ENCODE measurements at places on chromosomes 7 and 10.

- DNase-seq: no peak
Measured at GRCh38 chr10:58807629-58808022, 295.0 kb downstream of the BICC1 start.

DNA sequence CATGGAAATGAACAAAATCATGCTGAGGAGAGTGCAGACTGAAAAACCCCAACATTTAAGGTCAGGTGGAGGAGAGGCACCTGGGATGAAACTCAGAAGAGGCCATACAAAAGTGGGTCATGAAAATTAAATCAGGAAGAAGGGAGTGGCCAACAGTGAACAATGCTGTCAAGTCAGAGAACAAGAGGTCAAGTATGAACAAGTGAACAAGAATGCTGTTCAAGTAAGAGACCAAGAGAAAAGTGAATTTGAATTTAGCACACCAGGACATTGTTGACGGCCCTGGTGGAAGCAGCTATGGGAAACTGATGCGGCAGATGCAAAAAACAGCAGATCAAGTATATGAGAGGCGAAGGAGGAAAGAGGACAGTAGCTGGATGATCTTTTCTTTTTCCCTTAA is 7.9 kb downstream of the CEP41 start:
- DNase-seq: no peak

- DNase-seq: no peak
Measured at GRCh38 chr10:124450012-124450782, at the start of gene NKX1-2. Gene NKX1-2, minus strand, starts transcription at chr10:124450035. Its CDS starts 92 bp downstream, at chr10:124449943.

DNA sequence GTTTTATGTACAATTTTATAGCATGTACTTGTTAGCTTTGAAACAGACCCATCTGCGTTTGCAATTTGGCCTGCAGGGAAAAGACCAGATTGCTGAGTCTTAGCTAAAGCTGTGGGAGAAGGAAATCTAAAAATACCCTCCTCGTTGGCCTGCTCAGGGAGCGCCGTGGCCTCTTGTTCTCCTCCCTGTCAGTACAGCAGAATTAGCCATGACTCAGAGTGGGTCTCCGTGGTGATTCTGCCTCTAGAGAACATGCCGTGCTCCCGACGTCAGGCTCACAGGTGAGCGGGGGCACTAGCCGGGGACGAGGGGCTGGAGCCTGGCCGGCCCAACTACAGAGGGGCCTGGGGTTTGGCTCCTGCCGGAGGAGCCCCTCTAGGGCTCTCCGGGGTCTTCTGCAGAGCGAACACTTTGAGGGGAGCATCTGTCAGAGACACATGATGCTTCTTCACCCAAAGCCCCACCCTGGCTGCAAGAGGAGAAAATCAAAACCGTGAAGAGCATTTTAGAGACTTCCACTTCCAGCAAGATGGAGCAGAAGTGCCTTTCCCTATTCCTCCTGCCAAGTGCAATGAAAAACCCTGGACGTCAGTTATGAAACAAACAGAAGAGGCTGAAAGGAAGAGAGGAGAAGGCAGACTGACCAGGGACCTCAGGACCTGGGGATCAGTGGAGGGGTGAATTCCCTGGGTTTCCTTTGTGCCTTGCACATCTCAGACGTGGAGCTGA is 98.9 kb downstream of the LHPP start:
- no peak for DNase-seq

DNA sequence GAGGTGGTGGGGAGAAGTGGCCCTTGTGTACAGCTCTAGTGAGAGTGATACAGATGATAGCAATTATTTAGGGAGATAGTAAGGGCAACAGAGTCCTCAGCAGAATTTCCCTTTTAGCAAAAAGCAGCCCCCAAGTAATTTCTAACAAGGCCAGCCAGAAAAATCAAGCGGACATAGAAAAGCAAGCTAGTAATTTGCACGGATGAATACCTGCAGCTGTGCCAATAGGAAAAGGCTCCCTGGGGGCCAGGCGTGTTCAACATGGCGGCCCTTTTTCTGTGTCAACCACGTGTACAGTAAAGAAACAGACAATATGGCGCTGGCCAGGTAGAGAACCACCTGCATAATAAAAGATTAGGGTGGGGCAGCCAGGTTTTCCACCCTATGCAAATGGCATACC is 7.4 kb downstream of the MCM10 start:
- DNase-seq: peak; percentile 44

DNA sequence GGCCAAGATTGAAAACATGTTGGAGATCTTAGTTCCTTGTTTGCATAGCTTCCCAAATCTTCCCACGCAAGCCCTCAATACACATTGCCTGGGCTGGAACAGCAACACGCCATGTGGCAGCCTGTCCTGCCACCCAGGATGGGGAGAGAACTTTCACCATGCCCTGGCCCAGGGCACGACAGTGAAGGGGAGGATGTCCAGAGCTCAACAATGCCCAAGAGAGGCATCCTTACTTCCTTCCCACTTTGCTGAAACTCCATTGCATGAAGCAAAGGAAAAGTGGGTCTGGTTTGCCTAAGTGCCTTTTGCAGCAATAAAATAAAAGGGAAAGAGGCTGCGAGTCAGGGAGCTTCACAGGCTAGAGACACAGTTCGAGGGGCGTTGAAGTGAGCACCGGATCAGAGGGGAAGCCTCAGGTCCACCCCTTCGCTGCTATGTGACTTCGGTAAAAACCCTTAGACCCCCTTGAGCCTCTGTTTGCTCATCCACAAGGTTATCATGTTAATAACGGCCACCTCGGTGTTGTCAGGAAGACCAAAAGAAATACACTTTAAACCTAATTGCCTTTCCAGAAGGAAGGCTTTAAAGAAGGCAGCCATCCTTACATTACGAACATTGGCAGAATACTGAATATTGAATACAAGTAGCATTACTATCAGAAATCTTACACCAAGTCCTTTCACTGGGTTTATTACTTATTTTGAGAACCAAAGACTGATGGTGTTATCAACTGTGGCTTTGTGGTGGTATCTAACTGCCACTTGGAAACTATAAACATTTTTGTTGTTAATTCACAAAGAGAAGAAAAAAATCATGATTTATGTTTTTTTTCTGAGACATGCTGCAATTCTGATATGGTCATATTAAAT is 133.3 kb downstream of the ICA1 start:
- no peak for DNase-seq

DNA sequence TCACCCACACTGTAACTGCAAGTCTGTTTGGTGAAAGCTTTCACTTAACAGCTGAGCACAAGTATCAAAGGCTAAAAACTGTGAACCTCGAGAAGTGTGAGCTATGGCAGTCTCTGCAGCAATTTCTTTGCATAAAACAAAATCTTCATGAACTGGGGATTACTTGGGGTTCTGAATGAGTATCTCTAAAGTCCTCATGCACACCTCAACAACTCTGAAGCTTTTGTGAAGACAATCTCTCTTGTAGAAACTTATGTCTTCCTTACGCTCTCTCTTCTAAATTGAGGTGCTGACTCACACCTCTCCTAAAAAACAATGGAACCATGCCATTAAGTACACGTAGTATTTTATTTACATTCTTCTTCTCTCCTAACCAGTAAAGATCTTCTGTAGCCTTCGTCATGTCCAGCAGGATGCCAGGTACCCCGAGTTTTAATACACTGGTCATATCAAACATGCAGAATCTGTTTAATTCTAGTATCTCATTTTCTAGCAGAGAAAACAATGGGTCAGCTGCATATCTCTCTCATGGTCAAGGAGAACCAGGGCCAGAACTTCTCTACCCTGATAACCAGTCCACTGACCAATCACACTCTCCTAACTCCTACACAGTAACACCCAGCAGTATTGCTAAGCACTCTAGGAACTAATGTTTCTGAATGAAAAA is 76.9 kb downstream of the UBE2H start:
- no peak for DNase-seq

GRCh38 chr10:60395711-60396110 is 6.0 kb upstream of the ANK3 start:
- no peak for DNase-seq

- no peak for DNase-seq
Measured at GRCh38 chr7:151125846-151126481, 39.7 kb downstream of the AGAP3 start.

DNA sequence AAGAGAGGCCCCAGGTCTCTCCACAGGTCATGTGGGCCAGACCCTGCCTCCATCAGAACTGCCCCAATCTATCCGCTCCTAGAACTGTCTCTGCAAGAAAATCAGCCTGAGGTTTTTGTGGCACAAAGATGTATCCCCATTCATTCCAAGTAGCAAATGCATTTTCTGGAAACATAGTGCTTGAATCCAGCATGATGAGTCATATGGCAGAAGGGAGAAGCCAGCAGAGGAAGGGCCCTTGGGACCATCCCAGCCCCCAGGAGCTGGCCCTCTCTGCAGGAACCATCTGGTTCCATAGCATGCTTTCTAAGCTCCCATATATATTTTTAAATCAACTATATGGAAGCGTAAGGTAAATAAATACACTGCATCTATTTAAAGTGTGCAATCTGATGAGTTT is 563.2 kb downstream of the GALNT17 start:
- no peak for DNase-seq

GRCh38 chr10:87696922-87697745 is 37.5 kb downstream of the PAPSS2 start:
- no peak for DNase-seq

DNA sequence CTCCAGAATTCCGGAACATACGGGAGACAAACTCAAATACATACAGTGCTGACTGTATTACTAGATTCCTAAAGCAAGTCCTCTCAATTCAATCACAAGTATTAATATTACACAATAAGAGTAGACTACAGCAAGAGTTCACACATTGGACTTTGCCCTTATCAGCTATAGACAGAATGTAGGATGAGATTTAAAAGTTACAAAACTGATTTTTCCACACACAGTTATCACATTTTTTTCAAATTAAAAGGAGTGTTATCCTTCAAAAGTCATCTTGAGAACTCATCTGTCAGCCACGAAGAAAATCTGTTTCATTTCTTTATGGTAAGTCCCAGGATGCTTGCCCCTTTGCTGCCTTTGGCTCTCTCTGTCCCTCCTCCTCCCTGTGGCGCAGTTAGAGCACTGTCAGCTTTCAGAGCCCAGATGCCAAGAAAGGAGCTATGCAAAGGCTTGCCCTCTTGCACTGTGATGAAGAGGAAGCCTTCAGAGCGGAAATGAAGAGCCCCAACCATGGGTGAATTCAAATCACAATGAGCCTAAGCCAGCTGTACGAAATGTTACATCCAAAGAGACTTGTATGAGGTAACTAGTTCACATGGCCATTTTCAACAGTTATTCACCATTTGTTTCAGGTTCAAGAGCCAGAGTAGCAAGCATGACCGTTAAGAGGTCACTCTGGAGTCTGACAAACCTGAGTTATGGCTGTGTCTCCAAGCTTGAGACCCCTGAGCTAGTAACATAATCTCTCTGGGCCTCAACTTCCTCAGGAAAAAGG is 10.7 kb downstream of the NCOA4 start:
- DNase-seq: no peak

DNA sequence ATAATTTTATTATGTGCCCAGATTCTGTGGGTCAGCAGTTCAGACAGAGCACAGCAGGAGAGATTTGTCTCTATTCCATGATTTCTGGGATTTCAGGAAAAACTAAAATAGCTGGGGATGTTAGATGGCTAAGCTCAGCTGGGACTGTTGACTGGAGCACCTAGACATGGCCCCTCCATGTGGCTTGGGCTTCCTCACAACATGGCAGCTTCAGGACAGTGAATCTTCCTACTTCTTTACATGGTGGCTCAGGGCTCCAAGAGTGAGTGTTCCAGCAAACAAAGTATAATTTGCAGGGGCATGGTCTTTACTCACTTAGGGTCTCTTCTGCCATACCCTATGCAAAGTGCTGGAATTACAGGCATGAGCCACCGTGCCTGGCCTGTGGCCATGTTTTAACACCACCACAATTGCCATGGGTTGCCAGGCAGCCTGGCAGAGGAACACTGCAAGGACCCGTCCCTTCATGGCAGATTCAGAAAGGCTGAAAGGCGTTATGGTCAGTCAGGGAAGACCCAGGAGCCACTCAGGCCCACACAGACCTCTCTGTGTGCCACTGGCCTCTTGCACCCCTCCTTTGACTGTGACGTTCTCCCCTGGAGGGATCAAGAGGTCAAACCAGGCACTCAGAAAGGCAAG is 50.8 kb upstream of the ZMIZ1 start:
- DNase-seq: no peak

- DNase-seq: no peak
Measured at GRCh38 chr10:59962756-59963155, 56.4 kb upstream of the CCDC6 start.

GRCh38 chr10:35365994-35366393 is 29.7 kb downstream of the CCNY start:
- DNase-seq: no peak

- DNase-seq: no peak
Measured at GRCh38 chr7:125551008-125551407, 621.4 kb upstream of the POT1 start.

GRCh38 chr10:72334825-72335393 is 19.8 kb downstream of the DNAJB12 start:
- DNase-seq: no peak

GRCh38 chr10:69733791-69734261 is 67.9 kb upstream of the COL13A1 start:
- DNase-seq: no peak

DNA sequence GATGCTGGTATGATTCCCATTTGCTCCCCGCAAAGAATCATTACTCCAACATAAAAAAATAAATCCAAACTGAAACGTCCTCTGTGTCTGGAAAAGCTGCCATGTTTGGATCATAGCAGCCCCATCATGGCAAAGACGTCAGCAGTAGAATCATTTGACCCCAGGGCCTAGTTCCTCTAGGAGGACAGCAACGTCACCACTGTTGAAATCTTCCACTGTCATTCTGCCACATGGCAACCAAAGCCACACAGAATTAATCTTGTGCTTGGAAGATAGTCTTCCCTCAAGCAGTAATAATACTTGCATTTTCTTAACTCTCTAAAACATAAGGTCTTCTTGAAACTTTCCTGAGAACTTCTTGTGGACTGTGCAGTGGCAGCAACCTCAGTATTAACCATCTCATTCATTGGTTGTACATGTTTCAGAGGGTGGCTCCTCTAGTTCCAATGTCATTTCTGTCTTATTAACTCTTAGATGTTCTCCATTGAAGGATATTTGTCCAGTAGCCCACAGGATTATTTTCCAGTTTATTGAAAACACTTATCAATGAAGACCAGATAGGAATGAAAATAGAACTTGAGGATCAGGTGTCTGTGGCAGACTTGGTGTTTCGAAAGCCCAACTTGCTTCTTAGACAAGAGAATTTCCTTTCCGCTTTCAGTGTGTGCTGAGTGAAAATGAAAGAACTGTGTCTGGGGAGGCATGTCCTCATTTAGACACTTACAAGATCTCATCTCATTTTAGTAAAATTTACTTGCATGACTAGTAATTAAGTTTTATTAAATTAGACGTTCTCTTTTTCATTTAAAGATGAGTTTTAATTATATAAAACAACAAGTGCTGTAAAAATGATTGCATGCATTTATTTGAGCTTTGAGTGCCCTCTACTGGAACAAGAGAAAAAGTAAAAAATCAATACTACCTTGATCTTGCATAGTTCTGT is 28.9 kb upstream of the INHBA start:
- DNase-seq: no peak

DNA sequence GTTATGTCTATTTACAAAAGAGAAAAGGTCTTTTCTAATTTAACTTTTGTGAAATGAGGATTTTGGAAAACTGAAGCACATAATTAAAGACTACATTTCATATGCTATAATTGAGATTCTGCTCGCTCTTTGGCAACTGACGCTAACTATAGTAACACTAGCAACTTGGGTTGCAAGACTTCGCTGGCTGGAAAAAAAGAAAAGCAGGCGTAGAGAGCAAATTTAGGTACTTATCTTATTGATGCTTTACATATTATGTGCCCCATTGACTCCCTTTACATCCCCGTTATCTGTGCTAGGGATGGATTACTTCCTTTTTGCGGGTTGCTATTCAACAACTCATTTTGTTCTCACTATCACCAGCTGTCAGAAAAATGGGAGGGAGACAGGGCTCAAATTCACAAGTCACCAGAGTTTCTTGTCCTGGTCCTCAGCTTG is 10.5 kb downstream of the SEMA3C start:
- DNase-seq: no peak

- no peak for DNase-seq
Measured at GRCh38 chr10:49509771-49510303, 29.1 kb downstream of the ERCC6 start.

Data from NCI-H187 (cell line).